ENCODE measurements at places on chromosomes 6 and 20.

DNA sequence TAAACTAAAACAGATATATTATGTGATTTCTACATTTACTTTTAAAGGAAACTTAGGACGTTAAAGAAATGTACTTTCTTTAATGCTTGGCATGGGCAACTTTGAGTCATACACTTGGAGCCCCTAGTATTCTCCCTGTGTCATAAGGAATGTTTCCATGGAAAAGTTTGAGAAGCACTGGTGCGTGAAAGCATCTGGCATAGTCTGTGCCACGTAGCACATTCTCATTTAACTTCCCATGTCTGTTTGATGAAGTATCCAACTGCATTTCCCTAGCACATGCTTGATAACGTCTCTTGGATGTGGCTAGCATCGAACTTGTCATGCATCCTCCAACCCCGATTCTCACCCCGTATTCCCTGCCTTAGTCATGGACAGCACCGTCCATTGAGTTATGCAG is 172.0 kb downstream of the TBC1D7 start:
- DNase-seq: peak; percentile 14

DNA sequence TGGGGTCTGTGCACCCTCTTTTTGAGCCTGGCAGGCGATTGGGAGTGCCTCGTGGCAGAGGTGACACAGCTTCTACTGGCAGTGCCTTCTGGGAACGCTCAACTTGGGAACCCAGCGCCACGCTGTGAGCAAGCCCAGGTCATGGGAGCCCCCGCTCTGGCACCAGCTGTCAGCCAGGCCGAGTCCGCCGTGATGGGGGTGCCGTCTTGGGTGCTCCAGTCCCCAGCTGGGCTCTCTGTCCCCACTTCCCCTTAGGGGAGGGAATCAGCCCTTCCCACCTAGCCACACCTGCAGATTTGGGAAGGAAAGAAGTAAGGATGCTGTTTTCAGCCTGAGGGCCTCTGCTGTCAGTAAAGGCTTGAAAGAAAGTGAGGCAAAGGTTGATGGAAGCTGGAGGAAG is 31.0 kb upstream of the NTSR1 start:
- no peak for DNase-seq

DNA sequence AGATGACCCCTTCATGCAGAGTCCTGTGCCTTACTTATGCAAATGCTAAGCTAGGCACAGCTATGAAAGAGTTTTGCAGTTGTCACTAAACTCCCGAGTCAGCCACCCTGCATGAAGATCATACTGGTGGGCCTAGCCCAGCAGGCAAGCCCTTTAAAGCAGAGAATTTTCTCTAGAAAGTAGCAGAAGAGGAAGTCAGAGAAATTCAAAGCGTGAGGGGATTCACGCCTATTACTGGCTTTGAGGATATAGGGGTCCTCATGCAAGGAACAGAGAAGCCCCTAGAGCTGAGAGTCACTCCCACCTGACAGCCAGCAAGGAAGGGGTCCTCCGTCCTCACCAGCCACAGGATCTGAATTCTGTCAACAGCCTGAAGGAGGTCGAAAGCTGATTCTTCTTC is 54.6 kb downstream of the MYB start:
- DNase-seq: no peak

DNA sequence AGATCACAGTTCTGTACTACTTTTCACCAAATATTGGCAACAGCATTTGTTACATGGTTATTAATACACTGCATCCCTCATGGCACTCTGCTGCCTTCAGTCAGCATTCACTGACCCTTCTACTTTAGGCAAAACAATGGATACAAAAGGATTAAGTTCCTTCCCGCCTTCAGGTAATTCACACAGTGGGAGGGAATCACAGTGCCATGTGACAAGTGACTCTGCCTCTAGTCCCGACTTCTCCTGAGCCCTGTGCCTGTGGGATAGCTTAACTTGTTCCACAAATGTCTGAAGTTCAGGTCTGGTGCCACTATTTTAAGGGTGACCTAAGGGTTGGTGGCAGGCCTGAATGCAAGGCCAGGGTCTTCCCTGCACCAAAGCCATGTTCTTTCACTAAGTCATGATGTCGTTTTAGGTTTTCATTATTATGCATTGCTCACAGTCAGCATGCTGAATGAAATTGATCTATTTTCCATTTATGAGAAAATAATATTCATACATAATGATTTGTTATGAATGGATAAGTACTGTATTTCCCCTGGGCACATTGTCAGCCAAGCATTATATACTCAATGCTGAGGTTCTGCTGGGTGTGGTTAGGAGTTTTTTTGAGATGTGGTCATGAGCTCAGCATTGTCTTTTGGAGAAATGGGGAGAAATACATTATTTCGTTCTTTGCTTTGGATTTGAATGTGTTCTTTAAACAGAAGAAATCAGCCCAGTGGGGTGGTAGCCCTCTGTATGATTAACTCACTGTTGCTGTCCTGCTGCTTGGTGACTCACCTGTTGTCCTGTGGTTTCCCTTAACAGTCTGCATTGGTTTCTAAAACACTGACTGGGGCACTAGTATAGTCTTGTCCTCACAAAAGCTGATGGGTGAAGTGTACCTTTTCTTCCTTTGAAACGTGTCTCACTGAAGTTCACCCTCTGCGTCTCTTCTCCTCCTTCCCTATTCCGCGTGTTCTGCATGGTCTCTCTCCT is 66.4 kb downstream of the AFDN start:
- DNase-seq: peak; percentile 69

GRCh38 chr6:16676978-16677377 is 84.3 kb downstream of the ATXN1 start:
- DNase-seq: peak; percentile 84

GRCh38 chr6:33638556-33638955 is 17.4 kb downstream of the ITPR3 start:
- no peak for DNase-seq

DNA sequence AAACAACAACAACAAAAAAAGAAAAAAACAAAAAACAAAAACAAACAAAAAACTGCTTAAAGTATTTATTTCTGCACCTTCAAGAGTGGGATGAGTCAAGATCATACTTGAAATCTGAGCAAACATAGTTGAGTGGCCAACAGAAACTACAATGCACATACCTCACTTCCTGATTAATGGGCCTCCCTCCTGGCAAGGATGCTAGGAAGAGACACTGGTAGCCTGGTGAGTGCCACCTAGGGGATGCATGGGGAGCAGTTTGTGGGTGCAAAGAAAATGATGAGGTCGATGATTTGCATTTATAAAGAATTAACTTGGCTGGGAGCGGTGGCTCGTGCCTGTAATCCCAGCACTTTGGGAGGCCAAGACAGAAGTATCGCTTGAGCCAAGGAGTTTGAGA is 808.1 kb downstream of the MAFB start:
- DNase-seq: no peak

DNA sequence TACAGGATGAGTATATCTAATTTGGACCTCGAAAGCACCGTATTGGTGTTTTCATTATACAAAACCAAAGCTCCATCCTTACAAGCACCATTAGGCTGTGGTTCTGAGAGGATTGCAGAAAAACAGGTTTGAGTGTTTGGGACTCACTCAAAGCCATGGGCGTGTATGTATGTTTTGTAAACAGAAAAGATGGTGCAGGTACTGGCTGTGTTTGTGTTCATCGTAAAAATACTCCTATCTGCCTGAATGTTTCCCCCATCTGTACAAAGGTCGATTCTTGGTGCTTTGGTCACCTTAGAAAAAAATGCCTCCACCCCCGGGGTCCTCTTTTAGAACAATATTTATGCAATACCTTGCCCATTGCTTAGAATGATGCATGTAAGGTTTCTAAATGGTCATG is 286.6 kb downstream of the TSHZ2 start:
- DNase-seq: no peak

DNA sequence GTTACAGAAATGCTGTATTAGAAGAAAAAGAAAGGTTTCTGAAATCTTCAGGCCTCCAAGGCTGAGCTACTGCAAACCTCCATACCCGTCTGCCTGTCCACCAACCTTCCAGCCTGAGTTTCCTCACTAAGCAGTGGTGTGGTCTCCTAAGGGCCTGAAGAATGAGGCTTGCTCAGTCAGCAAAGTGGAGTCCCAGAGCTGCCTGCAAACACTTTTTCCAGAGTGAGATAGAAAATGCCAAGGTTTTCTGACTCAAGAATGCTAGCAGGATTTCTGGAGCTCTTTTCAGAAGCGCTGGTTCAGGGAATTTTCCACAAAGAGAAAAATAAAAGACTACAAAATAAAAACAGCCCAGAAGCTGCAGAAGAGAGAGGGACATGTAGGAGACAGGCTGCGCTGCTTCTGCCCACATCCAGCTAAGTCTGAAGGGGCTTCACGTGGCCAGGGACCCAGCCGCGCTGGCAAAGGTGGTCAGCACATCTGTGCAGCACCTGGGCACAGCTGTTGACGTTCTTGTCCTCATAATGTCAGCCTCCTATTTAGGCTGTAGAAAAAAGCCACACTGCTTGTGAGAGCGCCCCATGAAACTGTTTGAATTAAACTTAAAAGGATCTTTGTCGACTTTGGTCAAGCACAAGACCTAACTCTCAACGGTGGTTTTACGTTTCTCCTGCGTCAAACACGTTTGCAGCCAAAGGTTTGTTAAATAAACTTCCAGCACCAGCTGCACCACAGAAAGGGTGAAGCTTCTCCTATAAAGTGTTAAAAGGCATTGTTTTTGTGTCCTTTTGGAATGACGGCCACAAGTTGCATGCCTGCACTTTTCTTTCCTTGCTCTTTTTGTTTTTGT is 209.0 kb downstream of the THBS2 start:
- DNase-seq: no peak

DNA sequence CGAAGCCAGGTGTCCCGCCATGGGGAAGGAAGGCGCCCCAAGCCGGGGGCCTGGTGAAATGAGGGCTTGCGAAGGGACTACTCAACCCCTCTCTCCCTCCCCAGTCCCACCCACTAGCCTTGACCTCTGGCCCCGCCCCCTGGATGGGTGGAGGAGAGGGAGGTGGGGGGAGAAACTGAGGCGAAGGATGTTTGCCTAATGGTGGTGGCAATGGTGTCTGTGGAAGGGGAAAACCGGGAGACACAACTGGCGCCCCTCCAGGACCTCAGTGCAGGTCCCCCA is at the start of gene POU5F1:
Gene POU5F1, minus strand, starts transcription at position 83 of the 282 bp plus-strand sequence. Its CDS starts 62 bp downstream, at position 21.
- no peak for DNase-seq

- DNase-seq: no peak
Observed at GRCh38 chr6:88665131-88665530, 298.3 kb downstream of the RNGTT start.

GRCh38 chr20:63483834-63484233 is 11.4 kb upstream of the KCNQ2 start:
- DNase-seq: no peak

- DNase-seq: peak; percentile 15
Observed at GRCh38 chr20:9280666-9281065, 211.8 kb downstream of the PLCB4 start.

- DNase-seq: no peak
Observed at GRCh38 chr20:4060064-4060795, 44.9 kb upstream of the RNF24 start.

- DNase-seq: no peak
Observed at GRCh38 chr20:62586799-62587198, 55.5 kb upstream of the SLCO4A1 start.

GRCh38 chr6:89494131-89494793 is 61.3 kb downstream of the ANKRD6 start:
- no peak for DNase-seq

DNA sequence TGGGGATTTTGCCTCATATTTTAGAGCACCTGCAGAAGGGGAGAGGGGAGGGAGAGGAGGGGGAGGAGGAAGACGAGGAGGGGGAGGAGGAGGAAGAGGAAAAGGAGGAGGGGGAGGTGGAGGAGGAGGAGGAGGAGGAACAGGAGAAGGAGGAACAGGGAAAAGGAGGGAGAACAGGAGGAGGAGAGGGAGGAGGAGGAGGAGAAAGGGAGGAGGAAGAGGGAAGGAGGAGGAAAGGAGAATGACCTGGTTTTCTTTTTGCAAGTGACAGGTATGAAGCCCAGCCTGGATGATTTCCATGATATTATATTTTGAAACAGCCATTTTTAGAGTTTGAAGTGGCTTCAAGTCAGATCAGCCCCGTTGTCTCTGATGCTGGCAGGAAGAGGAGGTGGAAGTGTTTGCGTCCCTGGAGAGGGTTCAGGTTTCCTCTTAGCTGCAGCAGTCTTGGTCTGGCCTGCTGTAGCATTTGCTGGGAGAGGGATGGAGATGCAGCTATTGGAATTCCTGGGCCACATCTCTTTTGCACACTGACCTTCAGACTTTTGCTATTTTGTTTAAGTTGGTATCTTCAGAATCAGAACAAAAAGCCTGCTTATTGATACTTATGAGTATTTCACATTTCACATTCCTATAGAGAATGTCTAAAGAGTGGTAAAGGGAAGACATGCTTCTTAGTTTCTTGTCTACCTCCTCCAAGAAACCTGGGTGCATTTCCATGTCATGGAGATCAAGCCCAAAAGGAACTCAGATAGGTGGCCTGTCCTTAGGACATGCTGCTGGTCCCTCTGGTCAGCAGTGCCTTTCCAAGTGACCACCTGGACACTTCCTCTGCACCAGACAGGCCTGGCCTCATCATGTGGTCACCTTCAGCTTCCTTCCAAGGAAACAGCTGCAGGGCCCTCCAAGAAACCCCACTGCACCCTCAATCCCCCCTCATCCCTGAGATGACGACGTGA is 54.3 kb upstream of the IYD start:
- no peak for DNase-seq

GRCh38 chr20:44411020-44411756 is 55.7 kb downstream of the HNF4A start:
- DNase-seq: no peak

GRCh38 chr20:24813080-24813479 is 136.0 kb upstream of the CST7 start:
- DNase-seq: no peak

DNA sequence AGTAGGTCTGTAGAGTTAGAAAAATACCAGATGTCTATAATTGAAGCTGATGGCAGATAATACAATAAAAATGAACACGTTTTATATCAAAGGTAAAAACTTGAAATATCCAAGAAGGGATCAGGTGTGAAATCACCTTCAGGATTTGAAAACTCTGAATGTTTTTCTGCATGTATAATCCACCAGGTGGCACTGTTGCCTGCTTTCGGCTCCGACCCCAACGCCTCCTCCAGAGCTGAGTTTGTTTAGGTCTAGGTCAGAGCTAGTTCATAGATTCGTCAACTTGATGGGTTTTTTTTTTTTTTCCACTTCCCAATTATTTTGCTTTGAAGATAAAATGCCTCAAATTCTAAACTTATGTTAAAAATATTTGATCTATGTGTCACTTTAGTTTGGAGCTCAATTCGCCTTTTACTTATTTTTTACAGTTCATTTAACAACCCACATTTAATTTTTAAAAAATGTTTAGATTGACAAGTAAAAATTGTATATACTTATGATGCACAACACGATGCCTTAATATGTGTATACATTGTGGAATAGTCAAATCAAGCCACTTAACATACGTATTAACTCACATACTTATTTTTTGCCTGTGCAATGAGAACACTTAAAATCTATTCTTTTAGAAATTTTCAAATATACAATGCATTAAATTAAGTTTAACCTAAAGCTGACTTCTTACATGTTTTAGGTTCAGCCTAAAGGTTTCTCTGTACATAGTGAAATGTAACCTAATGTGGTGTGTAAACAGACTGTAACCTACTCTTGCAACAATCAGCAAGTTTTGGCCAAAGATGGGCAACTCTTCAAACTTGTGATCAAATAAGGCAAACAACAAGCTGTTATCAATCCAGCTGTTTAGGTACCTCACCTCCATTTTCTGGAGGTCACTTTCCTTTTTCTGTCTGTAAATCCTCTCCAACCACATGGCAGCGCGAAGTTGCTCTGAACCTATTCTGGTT is 39.4 kb upstream of the ENPP4 start:
- DNase-seq: peak; percentile 45

- no peak for DNase-seq
Observed at GRCh38 chr6:134021396-134022122, 30.9 kb downstream of the SLC2A12 start.
